BE2C (cell line): ENCODE measurements at places on chromosomes 1 and 21.

DNA sequence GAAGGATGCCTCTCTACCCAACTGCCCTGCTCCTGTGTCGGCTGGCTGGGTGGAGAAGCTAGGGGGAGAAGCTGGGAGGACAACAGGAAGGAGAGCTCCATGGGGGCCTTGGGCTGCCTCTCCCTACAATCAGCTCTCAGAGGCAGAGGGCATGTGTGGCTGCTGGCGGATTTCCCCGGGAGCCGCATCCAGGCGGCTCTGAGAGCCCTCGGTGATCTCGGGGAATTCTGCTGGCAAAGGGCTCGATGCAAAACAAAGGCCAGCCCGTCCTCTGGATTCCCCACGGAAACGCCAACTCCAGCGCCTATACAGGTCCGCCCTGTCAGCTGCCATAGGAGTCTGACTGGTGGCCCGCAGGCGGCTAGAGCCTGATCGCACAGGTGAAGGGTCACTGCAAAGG, 26.4 kb upstream of the EVA1B start:
- no peak for DNase-seq

DNA sequence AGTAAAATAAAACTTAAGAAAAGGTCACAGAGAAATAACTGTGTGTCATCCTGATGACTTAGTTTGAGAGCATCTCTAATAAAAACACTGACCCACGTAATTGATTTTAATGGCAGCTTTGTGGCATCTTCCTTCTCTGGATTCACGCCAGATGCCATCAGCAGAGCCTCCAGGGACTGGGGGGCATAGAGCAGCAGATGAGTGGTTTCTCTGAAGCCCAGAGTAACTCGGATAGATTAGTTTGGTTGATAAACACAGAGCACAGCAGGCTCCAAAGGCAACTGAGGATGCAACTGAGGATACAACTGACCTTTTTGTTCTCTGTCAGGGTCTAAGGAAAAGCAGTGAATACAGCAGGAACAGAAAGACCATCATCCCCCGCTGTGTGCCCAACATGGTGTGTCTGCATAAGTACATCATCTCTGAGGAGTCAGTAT, 180.8 kb downstream of the RPS6KC1 start:
- peak; percentile 87 for DNase-seq

GRCh38 chr1:205976708-205977401, 26.3 kb downstream of the RAB7B start:
- DNase-seq: peak; percentile 68

GRCh38 chr1:50493710-50494109, 70.5 kb upstream of the DMRTA2 start:
- DNase-seq: no peak

DNA sequence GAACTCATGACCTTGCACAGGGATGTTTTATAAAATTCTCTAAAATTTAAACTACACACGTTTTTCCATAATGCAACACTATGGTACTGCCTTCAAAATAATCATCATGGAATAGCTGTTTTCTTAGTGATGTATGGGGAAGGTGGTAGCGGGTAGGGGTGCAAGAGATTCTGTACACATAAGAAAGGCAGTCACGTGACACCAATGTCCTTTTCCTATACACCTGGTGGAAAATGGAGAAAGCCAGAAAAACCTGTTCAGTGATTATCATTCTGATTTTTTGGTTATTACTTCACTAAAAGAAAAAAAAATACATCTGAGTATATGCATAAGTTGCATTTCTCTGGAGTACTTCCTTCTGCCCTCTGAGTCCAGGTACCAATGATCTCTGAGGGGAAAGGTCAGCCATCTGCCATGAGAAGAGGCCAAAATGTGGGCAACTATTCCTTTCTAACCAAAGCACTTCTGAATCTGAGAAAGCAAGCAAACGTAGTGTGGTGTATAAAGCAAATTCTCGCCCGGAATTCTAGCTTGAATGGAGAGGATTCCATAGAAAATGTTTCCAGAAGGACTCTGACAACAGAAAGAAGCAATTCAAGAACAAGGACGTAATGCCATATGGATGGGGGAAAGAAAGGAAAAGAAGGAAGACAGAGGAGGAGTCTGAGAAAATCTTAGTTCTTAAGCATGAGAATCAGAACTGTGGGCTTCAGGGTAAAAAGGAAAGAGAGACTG, 137.3 kb downstream of the RERE start:
- DNase-seq: no peak

- peak; percentile 68 for DNase-seq
Measured at GRCh38 chr1:10943991-10944730, 68.3 kb upstream of the TARDBP start.

- DNase-seq: no peak
Measured at GRCh38 chr1:23376890-23377811, 7.5 kb upstream of the ZNF436 start.

- no peak for DNase-seq
Measured at GRCh38 chr1:175842550-175842949, 99.2 kb upstream of the TNR start.

DNA sequence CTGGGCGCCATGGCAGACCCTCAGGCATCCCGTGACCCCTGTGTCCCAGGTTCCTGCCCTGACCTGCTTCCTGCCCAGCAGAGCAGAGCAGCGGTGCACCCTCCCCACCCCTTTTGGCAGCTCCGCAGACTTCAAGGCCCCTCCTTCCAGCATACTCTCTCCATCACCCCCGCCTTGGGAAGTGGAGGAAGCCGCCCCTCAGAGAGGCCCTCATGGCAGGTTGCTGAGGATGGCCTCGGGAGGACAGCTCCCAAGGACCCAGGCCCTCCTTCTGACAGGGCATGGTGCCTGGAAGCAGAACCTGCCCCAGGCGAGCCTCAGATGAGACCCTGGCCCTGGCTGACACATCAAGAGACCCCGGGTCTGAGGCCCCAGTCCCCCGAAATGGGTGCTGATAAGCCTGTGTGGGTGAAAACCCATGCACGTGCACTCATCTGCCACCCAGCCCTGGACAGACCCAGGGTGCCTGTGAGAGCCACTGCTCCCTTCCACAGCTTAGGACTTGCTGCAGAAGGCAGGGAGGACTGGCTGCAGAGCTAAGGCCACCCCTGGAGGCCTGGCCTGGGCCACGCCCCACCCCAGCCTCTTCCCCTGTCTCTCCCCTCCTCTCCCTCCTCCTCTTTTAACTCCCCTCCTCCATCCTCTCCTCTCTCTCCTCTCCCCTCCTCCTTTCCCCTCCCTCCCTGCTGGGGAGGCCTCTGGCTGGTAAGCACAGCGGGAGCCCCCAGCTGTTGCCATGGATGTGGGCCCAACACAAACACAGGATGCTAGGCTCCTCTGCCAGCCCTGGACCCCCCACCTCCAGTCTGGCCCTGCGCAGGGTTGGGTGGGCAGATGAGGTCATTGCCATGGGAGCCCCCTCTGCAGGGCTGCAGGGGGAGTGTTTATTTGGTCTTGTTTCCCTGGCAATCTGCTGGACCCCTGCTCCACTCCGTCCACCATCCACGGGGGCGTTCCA, 33.7 kb downstream of the WNT9A start:
- peak; percentile 8 for DNase-seq

DNA sequence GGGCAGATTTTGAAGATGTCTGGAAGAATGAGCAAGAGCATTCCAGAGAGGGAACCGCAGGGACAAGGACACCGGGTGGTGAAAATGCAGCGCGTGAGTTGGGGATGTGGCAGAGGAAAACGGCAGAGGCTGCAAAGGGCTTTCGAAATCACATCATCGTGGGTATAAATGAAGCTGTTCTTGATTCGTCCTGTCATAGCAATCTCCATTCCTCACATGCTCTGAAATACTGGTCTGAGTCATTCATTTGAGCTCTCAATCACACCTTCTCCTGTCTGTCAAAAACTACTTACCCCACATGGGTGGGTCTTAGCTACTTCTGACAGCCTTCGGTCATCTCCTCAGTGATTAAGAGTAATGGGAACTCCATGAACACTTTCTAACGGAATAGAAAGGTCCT, 81.5 kb downstream of the ERG start:
- DNase-seq: no peak

DNA sequence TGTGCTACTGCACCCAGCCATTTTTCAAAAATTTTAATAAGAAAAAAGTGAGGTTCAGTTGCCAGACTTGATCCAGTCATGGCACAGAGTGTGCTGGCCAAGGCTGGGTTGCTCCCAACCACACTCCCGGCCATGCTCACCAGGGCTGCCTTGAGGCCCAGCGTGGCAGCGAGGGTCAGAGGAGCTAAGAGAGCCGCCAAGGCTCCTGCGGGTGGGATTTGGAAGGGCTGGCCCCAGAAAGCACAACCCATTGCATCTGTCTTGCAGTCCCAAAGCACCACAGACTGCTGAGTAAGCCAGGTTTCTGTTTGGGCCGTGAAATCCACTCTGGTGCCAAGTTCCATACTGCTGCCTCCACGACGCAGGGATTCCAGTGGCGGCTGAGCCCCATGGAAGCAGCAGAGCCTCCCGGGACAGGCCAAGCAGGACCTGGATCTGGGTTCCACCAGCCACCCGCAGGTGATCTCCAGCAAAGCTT, 22.6 kb downstream of the ZBTB17 start:
- peak; percentile 55 for DNase-seq

DNA sequence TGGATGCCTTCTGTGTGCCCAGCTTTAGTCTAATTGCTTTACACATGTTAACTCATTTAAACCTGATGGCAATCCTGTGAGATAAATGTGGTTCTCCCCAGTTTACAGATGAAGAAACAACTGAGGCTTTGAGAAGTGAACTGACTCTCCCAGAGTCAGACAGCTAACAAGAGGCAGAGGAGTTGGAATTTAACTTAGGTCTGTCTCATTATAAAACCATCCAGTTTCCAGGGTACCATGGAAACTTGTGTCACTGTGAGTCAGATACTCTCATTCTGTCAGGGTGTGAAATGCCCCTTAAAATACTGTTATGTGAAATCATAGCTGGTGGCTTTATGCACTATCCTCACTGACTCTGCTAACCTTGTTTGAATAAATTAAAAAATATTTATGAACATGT, 206.6 kb downstream of the PBX1 start:
- DNase-seq: no peak

- no peak for DNase-seq
Measured at GRCh38 chr1:177164380-177165068, at the start of gene ASTN1. ASTN1 (minus strand) TSS chr1:177164712; CDS start chr1:177164676, 36 bp downstream.

GRCh38 chr1:174965362-174966007, 34.3 kb upstream of the CACYBP start:
- DNase-seq: no peak
